ENCODE measurements at places on chromosomes 12 and 14.

- no peak for DNase-seq
These were observed 444.1 kb downstream of the IPO8 start for GRCh38 chr12:30251546-30251945.

GRCh38 chr12:3204143-3204542, 127.0 kb downstream of the TSPAN9 start:
- no peak for DNase-seq

DNA sequence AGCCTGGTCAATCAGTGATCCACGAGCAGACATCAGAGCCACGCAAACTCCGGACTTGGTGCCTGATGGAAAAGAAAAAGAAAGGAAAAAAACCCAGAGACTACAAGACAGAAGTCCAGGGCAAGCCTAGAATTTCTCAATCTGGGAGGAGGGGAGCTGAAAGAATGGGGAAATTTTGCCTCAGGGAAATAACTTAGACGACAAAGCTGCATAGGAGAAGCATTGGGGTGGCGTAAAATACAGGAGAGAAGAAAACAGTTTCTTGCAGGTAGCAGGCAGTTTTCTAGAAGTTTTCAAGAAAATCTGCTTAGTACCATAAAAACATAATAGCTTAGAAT, 2.6 kb upstream of the SLC11A2 start:
- DNase-seq = no peak

- no peak for DNase-seq
These were observed 4.9 kb downstream of the ADGRD1 start for GRCh38 chr12:130958557-130959140.

GRCh38 chr12:68796399-68796798, 11.6 kb upstream of the MDM2 start:
- DNase-seq = no peak

DNA sequence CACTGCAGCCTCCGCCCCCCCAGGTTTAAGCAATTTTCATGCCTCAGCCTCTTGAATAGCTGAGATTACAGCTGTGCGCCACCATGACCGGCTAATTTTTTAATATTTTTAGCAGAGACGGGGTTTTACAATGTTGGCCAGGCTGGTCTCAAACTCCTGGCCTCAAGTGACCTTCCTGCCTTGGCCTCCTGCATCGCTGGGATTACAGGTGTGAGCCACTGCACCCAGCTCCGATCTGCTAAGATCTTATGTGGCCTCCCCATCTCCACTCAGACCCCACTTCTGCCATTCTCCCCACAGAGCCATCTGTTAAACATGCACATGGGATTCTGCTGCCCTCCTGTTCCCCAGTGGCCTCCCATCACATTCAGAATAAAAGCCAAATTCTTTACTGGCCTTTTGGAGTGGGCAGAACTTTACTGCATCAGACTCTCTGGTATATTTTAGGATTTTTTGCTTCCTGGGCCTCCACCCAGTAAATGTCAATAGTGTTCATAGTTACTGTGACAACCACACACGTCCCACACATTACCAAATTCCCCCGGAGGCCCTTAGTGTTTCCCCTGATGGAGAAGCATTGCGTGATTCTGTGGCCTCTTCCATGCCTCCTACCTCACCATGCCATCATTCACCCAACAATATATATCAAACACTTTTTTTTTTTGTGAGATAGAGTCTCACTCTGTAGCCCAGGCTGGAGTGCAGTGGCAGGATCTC, 96.3 kb downstream of the PTPN11 start:
- DNase-seq = no peak

GRCh38 chr12:32353540-32353939, 45.8 kb upstream of the FGD4 start:
- DNase-seq = no peak

GRCh38 chr14:74308695-74309094, 6.0 kb upstream of the ABCD4 start:
- no peak for DNase-seq

- DNase-seq = no peak
These were observed 248.7 kb downstream of the SPTSSA start for GRCh38 chr14:34213332-34213731.

- no peak for DNase-seq
These were observed 93.9 kb downstream of the NKX2-1 start for GRCh38 chr14:36426113-36426512.

DNA sequence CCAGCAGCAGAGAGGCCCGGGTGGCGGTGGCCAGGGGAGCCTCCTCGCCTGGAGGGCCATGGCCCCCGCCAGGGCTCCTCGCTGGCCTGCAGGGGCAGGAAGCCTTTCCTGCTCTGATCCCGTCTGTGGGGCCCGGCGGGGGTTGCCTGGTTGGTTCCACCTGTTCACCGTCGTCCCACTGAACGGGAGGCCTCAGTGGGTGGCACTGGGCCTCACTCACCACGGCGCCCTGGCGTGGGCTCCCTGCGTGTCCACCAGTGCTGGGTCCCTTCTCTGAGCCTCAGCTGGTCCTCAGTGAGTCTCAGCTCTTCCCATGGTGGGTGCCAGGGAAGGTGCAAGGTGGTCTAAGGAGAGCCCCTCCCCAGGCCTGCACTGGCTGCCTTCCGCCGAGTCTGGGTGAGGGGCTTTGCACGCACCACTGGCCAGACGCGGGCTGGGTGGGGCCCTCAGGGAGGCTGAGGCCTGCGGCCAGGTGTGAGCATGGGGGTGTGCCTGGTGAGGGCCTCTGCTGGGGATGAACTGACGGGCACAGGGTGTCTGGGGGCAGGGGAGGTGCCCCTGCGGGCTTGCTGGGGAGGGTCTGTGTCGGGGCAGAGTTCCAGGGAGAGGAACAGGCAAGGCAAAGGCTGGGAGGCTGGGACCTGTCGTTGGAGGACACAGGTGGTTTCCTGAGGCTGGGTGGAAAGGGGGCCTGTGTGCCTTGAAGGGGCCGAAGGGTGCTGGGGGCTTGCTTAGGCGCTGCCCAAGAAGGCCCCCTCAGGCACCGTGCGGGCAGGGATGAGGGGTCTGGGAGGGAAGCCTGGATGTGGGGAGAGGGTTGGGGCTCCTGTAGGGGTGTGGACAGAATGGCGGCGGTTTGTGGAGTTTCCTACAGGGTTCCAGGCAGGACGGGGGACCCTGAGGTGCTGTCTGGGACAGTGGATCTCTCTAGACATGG, 339.8 kb downstream of the TMEM121 start:
- DNase-seq = no peak

DNA sequence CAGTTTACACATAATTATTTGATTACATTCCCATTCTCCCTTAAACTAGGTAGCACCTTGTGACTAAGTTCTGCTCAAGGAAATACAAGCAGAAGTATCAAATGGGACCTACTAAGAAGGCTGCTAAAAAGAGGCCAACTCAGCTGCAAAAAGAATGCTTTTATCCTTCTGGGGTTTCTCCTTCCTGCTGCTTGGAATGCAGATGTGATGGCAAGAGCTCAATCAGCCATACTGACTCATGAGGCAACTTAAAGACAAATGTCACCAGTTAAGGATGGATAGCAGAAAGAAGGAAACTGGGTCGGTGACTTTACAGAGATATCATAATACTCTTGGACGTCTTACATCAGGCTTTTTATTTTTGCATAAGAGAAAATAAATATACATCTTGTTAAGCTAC, 38.0 kb upstream of the RAP1B start:
- no peak for DNase-seq

DNA sequence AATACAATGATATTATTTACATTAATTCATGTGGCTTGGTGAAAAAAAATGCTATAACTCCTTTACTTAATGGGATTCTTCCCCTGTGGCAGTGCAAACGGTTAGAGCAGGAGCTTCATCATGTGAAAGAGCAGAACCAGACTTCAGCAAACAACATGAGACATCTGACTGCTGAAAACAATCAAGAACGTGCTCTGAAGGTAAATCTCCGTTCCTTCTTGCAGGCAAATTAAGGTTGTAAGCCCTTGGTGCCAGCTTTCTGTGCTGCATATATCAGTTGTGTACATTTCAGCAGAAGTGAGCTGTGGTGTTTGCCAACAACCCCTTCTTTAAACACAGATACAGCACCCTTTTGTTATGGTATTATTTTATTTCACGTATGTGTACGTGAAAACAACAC, 171.7 kb downstream of the MIPOL1 start:
- DNase-seq = no peak

DNA sequence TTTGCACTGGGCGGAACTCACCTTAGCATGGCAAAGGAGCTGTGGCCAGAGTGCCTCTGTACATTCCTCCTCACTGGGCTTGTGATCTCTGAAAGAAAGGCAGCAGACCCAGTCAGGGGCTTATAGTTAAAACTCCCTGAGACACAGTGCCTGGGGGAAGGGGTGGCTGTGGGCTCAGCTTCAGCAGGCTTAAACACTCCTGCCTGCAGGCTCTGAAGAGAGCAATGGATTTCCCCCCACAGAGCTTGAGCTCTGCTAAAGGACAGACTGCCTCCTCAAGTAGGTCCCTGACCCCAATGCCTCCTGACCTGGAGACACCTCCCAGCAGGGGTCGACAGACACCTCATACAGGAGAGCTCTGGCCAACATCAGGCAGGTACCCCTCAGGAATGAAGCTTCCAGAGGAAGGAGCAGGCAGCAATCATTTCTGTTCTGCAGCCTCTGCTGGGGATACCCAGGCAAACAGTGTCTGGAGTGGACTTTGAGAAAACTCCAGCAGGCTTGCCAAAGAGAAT, 327.5 kb upstream of the SLC16A7 start:
- DNase-seq = no peak

DNA sequence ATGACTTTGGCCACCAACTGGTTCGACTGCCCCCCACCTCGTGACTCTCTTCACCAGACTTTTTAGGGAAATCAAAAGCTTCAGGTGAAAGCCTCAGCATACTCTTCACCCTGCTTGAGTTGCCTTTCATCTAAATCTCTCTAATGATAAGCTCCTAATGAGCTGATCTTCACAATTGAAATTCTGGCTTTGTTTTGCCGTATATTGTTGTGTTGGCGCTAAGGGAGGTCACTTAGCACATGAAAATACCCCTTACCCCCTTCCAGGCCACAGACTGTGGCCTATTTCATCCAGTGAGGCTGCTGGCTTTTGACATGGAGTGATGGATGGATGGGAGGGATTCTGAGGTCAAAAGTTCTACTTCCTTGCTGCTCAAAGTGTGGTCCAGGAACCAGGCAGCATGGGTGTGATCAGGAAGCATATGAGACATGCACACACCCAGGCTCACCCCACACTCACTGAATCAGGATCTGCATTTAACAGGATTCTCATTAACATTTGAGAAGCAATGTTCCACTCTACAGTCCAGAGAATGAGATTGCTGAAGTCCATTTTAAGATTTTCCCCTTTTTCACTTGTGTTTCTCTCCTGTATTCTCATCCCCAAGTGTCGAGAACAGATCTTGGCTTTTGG, 131.4 kb downstream of the DACT1 start:
- DNase-seq = no peak

- DNase-seq = no peak
These were observed 17.3 kb upstream of the KCNK10 start for GRCh38 chr14:88340357-88340756.

- no peak for DNase-seq
These were observed 294.2 kb downstream of the MED13L start for GRCh38 chr12:115983226-115983798.

DNA sequence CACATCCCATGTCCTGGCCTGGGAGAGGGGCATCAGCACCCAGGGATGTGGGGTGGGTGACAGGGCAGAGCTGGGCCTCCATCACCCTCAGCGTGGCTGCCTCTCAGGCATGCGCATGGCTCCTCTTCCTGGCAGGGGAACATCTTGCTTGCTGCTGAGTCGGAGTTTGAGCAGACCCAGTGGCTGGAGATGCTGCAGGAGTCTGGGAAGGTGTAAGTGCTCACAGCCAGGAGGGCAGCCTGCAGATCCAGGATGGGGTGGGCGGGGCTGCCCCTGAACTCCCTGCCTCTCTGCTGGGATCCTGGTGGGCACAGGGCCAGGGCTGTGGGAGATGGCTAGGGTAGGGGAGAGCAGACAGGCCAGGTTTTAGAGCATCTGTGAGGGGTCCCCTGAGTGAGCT, 16.2 kb downstream of the PLEKHD1 start:
- DNase-seq = no peak

GRCh38 chr14:68408680-68409079, 384.2 kb downstream of the ZFP36L1 start:
- no peak for DNase-seq

GRCh38 chr14:85852906-85853305, 323.0 kb downstream of the FLRT2 start:
- no peak for DNase-seq

DNA sequence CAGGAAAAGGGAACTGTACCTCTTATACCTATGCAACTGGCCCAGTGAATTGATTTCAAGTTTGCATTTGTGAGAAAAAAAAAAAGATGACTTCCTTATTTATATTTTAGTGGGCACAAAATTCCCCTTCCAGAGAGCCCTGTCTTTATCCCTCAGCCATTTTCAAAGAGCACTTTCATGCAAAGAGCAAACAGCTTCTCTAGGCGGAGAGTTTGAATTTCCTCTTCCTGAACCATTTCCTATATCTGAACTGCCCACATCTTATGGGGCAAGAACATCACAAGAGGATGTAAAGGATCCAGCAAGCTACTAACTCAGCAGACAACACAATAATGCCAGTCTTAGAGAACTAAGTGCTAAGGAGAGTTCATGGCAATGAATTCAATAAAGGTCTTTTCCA, 22.3 kb upstream of the PLXNC1 start:
- DNase-seq = no peak
